ENCODE measurements at places on chromosomes 6 and 20. TPM values are rescaled to one million over a fixed set of nuclear protein-coding genes. Genes with fewer than 3 reads are reported as not detected.

- no peak for DNase-seq
These were observed 156.9 kb downstream of the GRIK2 start for GRCh38 chr6:101550451-101550850.

DNA sequence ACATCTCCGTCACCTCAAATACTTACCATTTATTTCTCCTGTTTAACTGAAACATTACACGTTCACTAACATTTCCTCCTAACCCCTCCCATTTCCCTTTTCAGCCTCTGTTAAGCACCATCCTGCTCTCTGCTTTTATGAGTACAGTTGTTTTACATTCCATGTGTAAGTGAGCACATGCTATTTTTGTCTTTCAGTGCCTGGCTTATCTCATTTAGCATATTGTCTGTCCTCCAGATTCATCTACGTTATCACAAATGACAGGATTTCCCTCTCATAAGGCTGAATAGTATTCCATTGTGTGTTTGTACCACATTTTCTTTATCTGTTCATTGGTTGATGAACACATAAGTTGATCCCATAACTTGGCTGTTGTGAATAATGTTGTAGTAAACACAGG lies 22.7 kb downstream of the TAF11 start:
- no peak for DNase-seq

- no peak for DNase-seq
These were observed 139.3 kb upstream of the PMEPA1 start for GRCh38 chr20:57849121-57849520.

APOBEC2 gene
- 1.1 TPM for total RNA-seq

DNA sequence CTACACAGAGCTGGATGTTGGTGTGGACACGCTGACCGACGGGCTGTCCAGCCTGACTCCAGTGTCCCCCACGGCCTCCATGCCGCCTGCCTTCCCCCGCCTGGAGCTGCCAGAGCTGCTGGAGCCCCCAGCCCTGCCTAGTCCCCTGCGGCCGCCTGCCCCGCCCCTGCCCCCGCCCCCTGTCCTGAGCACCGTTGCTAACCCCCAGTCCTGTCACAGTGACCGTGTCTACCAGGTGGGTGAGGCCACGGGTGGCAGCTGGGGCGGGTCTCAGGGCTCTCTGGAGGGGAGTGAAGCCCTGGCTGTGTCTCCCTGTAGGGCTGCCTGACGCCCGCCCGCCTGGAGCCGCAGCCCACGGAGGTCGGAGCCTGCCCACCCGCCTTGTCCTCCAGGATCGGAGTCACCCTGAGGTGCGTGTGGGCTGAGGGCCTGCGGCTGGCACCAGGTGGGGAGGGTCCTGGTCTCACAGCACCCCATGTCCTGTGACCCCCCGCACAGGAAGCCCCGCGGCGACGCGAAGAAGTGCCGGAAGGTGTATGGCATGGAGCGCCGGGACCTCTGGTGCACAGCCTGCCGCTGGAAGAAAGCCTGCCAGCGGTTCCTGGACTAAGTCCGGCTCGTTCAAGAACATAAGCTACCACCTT lies 2.9 kb downstream of the SLC2A4RG start:
- DNase-seq = no peak

DNA sequence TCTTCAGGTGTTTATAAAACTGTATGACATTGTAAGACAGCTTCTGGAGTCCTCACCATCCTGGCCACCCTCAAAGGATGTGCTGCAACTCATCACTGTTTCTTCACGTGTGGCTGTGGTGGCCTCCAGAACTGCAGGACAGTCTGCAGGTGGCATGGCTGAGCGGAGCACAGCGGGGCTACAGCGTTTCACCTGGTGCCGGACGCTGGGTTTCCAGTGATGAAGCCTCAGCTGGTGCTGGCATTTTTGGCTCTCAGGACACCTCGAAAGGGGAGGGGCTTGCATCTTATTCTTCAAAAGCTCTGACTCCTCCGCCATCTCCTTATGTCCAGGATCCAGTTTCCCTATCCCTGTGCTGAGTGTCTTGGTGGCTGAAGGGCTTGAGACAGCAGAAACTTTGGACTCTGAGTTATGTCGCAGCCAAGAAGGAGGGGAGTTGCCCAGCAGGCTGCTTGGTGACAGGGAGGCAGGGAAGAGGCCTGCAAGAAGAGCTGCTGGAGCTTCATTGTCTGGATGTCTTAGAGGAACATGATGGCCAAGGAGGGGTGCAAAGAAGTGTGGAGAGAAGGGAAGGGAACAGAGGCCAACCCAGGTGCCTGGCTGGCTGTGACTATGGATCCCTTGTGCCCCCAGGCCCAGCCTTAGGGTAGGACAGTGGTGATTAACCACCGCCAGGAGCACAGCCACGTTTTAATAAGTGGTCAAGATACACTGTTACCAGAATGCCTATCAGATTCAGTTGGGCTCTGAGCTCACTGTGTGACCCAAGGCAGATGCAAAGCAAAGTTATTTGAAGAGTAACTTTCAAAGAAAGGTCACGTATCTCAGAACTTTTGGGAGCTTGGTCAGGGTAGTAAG lies 58.7 kb downstream of the GTF2H5 start:
- DNase-seq = no peak

- DNase-seq = no peak
These were observed 8.9 kb upstream of the DDR1 start for GRCh38 chr6:30875244-30876038.

DNA sequence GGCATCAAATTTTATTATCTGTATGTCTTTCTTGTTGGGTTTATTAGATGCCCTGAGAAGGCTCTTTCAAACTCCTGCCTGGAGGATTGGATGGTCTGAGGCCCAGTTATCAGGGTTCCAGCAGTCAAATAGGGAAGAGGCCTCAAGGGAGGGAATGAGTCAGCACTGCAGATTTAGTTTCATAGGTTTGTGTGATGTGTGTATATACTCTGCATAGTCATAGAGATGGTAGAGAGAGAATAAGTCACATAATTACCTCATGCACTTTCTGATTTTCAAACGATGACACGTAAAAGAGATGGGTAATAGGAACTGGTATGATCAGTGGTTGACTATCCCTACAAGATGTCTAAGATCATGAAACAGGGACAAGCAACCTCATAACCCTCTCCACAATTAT lies 82.1 kb downstream of the ADAT2 start:
- no peak for DNase-seq

DNA sequence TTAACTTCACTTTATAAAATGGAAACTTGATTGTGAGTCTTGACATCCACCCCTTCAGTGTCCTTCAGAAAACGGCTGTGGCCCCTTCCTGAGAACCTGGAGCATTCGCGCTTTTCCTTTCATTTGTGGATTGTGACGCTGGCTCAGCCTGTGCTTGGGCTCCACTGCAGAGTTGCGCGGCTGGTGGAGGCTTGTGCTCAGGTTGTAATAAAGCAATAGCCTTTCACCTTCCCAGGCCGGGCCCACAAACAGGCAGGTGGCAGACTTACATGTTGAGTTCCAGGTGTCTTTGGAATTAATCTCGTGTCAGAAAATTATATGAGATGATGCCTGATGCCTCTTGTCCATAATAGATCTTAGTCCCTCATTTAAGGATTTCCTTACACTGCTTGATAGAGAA lies 199.9 kb downstream of the CDH4 start:
- no peak for DNase-seq

CTCFL gene
- 0.28 TPM for total RNA-seq

AGER gene
- 6.3 TPM for total RNA-seq

SNX21 gene
- 23.8 TPM for total RNA-seq

DNA sequence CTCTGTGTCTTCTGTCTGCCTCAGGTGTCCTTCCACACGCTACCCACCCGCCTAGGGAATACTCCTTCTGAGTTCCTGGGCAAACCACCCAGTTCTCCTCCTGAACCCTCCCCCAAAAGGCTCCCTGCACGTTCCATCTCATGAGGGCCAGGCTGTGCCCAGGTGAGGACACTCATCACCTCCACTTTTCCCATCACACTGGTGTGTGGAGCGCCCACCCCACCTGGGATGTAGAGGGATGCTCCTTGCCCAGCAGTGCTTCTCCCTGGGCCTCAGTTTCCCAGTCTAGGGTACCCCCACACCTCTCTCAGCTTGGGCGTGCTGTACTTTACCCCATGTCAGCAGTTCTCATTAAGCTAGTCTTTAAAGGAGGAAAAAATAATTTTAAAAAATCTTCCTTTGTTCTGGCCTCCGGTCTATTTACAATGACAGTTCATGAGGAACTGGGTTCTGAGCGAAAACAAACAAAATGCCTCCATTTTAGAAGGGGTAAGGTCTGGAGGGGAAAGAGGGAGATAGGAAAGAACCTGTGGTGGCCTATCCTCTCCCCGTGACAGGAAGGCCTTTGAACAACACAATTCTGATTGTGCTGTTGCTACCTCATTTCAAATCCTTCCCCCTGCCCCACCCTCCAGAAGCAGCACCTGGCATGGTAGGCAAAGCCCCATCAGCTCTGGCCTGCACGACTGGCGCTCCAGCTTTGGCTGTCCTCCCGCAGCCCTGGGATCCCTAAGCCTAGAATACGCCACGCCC lies 1.7 kb upstream of the C20orf203 start:
- DNase-seq = no peak

- no peak for DNase-seq
These were observed 55.1 kb upstream of the HBS1L start for GRCh38 chr6:135109761-135110160.

DNA sequence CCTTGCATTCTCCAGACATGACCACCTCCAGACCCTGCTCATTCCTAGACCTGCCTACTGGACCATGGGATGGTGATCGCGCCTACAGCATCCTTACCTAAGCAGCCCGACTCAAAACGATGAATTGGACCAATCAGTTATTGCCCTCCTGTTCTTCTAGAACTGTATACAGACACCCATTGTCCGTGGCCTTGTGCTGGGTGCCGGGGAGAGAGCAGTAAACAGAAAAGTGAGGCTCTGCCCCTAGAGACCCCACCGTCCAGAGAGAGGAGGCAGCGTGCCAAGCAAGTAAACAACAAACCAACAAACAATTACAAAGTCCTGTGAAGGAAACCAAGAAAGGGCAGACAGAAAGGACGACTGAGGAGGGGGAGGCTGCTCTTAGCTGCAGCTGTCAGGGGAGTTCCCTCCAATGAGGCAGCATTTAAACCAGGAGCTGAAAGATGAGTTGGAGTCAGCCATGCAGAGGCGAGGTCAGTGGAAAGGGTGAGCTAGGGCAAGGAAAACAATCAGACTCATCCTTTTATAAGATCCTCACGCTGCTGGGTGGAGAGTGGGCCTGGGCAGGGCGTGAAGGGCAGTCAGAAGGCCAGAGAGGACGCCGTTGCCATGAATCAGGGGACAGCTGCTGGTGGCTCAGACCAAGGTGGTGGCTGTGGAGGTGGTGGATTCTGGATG lies 37.6 kb upstream of the BLCAP start:
- no peak for DNase-seq

DNA sequence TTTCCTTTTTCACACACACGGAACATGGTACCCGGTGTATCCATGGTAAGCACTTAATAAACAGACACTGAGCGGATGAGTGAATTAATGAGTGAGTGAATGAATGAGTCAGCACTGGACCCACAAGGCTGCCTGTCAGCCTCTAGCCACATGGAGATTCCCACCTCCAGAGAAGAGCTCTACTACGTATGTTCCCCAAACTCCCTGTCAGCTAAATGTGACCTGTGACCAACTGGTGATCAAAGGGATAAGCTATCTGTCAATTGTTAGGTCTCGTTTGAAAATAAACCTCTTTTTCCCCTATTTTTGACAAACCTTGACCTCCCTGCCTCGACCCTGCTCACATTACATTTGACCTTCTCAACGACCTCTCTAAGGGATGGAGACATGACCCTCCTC lies 24.5 kb upstream of the TAF8 start:
- DNase-seq = no peak
